ENCODE measurements at places on chromosomes 2 and 18.

DNA sequence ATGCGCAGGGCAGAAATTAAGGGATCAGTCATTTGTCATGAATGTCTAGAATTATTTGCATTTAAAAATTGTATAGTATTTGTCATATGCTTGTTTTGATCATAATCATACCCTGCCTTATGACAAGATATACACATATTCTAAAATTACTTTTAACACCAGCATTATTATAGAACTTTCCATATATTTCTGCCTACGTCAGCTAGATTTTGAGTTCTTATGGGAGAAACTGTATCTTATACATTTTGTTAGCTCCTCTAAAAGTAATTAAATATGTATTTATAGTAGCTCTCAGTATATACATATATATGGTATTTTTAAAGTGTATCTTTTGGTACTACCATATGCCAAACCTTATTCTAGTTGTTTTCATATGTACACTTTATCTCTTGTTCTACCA is 441.9 kb downstream of the CPS1 start:
- no peak for DNase-seq

DNA sequence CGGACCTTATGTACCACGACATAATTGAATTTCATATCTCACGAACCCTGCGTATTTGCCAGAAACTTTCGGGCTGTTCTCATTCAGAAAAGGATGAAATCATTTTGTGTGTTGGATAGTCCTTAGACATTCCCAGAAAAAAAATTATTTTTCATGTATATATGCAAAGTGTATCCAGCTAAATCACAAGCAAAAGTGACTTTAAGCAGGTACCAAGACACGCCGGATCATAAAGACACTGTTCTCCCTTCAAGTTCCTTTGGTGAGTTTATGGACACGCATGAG is 35.1 kb upstream of the PNO1 start:
- no peak for DNase-seq

- no peak for DNase-seq
These were observed 82.4 kb downstream of the TTC32 start for GRCh38 chr2:19819097-19820065.

DNA sequence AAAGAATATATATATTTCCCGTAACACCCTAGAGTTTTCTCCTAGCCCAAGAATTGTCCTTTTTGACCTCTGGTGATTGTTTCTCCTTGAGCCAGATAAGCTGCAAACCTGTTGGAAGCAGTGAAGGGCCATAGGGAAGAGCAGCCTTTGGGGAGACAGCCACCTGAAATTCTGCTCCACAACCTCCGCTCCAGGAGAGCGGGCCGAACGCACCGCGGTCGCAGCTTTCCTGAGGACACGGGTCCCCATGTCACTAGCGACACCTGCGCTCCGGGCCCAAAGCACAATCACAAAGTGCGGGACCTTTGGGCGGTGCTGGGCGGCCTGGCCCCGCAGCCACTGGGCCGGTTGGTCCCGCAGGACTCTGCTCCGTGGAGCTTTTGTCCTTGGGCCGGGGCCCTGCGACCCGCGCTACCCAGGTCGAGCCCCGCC is 557 bp upstream of the DSG2 start:
- DNase-seq, result no peak

- no peak for DNase-seq
These were observed 12.3 kb upstream of the ZNF519 start for GRCh38 chr18:14144628-14144895.

DNA sequence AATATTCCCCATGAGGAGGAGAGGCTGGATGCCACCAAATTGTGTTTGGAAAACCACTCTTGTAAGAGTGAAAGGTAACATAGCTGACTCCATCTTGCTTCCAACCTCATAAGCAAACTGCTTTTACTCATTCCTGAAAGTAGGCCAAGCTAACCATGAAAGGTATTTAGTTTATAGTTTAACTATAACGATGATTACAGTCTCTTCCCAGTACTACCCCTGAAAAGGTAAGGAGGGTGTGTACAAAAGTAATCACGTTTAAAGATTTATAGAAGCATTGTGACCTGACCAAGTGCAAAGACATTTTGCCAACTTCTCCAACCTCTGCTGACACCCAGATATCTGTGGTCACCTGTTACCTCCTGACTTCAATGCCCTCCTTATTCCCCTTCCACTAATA is 122.6 kb downstream of the CD8B2 start:
- DNase-seq, result no peak
